ENCODE measurements at places on chromosomes 2 and 18.

DNA sequence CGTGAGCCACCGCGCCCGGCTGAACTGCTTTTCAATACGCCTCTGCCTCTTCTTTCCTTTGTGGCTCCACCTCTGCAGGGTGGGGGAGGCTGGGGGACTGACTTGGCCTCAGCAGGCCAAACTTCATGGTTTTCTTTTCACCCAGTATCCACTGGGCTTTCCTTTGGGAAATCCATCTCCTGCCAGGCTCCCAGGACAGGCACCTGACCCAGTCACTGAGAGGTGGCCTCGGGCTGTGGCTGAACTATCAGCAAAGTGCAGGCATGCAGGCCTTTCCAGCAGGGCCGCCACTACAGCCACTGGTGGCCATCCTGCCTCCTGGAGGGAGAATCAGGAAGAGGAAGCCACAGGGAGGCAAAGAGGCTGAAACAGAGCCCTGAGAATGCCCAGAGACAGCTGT, 33.4 kb upstream of the SEMA4C start:
- DNase-seq: no peak

GRCh38 chr18:332007-332406, 64.2 kb upstream of the THOC1 start:
- no peak for DNase-seq

- DNase-seq: no peak
Measured at GRCh38 chr2:82641598-82642180, 1817.4 kb downstream of the SUCLG1 start.

DNA sequence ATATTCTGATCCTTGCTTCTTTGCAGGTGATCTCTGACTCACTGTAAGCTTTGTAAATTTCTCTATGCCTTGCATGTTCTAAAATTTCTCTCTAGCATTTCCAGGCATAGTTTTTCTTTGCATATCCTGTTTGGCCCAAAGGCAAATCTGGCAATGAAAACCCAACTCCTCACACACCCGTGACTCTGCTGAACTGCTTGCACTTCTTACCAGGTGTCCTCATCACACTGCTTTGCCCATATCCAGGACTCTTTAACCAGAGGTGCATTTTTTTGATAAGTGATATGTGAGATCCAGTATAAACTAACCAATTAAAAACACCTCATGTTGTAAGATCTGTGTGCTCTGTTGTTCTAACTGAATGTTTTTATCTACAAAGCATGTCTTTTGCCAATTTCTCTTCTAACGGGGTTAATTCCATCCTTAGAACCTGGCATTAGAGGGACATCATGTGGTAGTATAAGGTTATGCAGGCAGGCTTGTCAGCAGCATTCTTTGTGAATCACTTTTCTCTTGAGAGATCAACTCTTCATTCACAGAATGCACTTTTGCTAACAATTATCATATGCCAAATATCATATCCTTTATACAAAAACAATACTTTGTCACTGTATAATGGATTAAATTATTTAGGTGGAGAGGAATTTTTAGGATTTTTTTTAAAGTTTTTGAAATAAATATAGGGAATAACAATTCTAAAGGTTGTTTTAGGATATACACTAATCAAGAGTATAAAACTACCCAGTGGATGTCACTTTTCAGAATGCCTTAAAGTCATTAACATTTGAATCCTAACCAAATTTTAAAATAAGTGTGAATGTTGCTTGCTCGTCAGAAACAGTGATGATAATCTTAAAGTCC, 20.8 kb upstream of the TMX3 start:
- no peak for DNase-seq

Measured in SHP77 (cell line).